ENCODE measurements at places on chromosomes 2 and 18.
A peak's percentile ranks its signal among the peaks of the same experiment; 100 is the strongest.

DNA sequence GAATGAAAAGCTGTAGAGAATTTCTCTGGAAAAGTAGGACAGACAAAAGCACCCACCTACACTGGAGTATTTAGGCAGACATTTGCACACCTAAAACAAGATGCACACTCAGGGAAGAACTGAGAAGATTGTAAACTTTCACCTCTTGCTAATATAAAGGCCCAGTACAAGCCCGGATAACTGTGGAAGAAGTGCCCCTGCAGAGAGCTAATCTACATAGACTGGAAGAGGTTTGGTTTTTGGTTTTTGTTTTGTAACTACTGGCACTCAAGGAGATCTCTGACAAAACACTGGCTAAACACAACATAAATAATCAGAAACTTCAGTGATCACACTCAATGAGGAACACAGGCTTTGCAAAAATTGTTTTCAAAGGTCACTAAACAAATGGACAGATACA lies 782.2 kb upstream of the SLC8A1 start:
- no peak for DNase-seq

DNA sequence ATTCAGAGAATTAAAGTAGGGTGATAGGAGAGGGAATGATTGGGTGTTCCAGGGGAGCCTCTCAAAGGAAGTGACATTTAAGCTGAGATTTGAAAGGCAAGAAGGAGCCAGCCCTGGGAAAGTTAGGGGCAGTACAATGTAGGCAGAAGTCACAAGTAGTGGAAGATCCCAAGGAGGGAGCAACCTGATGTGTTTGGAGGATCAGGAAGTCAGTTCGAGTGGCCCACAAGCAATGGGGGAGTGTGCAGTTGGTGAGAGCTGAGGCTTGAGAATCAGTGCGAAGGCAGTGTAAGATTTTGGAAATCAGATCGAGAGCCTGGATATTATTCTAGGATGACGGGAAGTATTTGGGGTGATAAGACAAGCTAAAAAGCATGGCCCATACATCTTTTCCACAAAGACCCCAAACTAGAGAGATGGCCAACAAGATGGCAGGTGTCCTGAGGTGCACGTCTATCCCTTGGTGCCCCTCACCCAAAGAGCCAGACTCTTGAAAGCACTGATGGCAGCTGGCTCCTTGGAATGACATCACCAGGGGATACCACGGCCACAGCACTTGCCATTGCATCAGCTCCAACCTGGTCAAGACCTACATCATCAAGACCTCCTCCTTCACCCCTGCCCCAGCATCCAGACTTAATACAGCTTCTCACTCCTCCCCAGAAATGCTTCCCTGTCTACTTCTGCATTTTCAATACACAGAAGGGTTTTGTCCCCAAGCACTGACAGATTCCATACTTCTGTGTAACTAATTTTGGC lies 127.3 kb downstream of the BCL2 start:
- no peak for DNase-seq

DNA sequence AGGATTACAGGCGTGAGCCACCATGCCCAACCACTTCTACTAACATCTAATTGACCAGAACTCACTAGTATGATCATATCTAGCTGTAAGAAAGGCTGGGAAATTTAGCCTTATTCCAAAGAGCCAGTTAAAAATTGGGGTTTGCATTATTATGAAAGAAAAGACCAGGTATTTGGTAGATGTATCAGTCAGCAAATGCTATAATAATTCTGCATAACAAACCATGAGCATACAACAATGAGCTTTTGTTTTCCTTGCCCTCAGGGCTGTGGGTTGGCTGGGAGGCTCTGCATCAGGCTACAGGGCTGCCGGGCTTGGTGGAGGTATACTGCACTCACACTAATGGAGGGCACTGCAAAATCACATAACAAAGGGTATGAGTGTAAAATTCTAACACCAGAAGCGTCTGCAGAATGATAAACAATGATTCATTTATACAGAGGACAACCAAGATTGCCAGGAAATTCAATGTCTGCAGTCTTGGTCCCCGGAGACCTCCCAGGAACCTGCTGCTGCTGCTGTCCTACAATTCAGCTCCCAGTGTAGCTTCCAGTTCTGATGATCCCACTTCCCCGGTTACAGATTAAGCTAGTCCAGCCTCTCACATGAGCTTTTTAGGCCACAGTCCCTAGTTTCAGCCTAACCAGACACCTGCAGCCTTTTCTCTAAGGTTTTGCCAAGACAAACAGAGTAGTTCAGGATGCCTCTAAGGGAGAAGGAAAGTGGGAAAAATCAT lies 32.2 kb upstream of the ST3GAL5 start:
- DNase-seq: no peak

- DNase-seq: no peak
Observed at GRCh38 chr2:11710210-11710609, 36.2 kb upstream of the LPIN1 start.

DNA sequence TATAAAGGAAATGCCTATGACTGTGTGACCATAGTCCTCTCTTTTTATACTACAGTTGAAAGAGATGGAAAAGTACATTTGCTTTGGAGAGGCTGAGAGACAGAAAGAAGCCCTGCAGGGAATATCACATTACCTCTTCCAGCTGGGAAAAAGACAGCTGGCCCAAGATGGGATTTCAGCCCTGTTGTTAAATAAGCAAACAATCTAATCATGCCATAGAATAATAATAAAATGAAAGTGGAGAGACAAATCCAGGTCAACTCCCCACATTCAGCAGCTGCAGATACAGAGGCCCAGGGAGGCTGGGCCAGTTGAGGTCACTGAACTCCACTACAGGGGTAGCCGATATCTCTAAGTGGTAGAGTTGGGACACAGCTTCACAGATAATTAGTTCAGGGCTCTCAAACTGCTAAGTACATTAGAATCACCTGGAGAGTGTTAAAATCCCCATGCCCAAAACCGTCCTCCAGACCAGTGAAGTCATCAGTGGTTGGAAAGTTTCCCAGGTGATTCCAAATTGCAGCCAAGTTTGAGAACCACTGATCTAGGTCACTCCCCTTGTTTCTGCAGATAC lies 81.9 kb downstream of the MOGAT1 start:
- DNase-seq: peak; percentile 85

DNA sequence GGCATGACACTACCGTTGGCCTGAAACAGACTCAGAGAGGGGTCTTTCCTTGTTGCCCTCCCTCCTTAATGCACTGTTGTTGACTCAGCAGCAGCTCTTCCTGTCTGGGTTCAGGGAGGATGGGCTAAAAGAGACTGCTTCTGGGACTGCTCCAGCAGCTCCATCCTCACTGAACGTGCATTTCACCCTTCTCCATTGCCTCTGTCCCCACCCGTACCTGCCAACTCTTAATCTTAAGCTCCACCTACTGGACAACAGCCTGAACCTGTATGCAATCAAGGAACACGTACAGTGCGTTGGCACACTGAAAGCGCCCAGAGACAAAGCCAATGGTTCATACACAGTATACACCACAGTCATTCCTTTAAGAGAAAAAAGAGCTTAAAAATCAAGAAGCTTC lies 230.8 kb upstream of the RAB6C start:
- DNase-seq: no peak

DNA sequence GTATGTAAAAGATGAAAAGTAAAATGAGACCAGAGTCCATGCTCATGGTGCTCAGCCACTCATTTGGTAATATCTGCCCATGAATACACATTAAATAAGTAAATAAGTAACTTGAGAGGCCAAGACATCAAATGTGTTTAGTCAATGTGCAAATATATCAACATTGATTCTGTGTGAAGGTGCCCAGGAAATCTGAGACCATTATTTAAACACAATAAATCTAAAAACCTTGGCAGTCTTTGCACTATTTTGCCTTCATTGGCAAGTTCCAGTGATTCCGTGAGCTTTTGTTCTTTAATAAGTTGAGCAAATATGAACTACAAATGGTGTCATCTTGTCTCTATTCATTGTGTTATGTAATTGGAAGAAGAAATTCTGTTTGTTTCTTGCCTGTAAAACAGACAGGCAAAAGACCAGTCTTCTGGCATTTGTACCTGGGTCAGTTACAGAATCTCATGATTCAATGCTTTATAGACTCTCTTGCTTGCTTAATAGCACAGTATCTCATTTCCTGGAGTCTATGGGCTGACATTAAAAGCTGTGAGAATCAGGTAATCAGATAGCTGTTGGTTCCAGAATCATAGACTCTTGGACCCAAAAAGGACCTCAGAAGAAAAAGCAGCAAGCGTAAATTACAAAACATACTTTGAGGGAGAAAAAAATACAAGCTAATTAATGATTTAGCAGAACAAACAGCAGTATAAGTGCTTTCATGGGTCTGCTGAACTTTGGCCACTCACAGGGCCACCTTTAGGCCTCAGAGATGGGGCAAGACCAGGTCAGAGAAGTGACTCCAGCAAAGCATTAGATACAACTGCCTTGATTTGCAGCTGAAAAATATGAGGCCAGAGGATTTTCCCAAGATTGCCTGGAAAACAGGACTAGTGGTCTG lies 20.0 kb upstream of the SERPINB3 start:
- no peak for DNase-seq

GRCh38 chr2:133667085-133667484 lies 98.8 kb upstream of the NCKAP5 start:
- no peak for DNase-seq

DNA sequence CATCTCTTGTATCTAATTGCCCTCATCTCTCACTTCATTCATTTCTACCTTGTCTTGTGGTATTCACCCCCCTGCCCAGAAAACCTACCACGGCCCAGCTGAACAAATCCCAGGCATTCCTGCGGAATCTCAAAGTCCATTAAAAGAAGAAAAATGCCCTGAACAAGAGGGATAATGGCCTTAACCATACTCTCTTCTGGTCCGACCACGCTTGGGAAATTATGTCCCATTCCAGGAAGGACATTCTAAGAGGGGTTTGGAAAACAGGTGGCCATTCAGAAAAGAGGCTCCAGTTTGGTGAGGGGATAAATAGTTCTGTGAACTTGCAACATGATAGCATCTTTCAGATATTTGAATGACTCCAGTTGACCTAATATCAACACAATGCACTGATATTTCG lies 349.9 kb upstream of the ZNF521 start:
- DNase-seq: no peak
